ENCODE measurements at places on chromosomes 6 and 20.
A peak's percentile ranks its signal among the peaks of the same experiment; 100 is the strongest.

DNA sequence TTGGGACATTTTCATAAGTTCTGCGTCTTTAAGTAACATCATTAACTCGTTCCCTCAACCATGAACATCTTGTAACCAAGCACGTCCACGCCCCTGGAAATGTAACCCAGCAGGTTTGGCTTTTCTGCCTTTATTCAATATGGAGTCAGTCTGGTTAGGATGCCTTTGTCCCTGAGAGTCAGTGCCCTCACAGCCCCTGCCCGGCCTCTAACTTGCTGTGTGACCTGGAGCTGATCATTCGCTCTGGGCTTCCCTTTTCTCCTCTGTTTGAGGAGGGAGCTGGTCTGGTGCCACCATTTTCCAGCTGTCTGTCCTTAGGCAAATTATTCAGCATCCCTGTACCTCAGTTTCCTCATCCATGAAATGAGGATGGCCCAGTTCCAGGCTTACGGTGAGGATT, 26.5 kb upstream of the ANGPT4 start:
- no peak for DNase-seq

- no peak for DNase-seq
Observed at GRCh38 chr20:61497029-61497627, 245.1 kb downstream of the CDH4 start.

DNA sequence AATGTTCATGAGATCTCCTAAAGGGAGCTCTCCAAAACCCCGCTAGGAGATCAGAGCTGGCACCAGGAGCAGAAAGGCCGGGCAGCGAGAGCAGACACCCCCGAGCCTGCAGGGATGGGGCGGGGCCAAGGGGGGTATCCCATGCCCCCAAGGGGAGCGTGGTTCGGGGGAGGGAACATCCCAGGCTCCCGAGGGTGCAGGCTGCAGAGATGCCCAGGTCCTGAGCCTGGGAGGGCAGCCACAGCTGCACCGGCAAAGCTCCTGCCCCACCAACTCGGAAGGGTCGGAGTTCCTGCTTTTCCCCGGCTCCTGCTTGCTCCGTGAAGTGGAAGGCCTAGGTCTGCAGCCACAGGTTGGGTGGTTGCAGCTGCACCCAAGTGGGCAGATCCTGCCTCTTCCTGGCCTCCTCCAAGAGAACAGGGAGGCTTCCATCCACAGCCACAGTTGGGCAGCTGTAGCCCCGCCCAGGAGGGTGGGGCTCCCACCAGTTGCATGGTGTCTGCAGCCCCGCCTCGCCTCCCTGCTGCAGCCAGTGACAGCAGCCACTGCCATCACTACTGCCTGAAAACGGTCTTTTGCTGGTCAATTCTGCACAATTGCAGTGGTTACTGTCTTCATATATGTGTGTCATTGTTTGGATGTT, 13.4 kb upstream of the GMNN start:
- DNase-seq: no peak

- DNase-seq: no peak
Observed at GRCh38 chr20:50546729-50547314, 36.6 kb downstream of the PTPN1 start.

GRCh38 chr6:88115307-88115706, 50.8 kb downstream of the CNR1 start:
- no peak for DNase-seq

DNA sequence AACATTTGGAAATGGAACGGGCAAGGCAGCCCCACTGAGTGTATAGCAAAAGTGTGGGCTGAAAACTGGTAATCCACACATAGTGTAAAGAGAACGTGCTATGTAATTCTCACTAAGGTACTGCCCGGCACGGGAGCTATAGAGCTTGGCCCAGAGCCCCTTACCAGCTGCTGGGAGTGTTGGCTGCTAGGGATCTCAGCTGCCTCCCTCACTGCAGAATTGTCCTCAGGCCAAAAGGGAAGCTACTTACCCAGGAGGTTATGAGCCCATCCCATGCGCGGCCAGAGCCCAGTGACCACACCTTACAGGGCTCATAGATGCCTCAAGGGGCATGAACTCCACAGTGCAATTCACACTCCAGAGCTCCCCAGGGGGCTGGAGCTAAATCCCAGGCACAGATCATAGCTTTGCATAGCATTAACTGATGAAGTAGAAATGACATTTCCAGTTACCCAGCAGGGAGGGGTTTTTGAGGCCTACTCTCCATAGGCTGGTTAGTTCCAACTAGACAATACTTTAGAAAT, 56.8 kb downstream of the LINC00237 start:
- DNase-seq: no peak

DNA sequence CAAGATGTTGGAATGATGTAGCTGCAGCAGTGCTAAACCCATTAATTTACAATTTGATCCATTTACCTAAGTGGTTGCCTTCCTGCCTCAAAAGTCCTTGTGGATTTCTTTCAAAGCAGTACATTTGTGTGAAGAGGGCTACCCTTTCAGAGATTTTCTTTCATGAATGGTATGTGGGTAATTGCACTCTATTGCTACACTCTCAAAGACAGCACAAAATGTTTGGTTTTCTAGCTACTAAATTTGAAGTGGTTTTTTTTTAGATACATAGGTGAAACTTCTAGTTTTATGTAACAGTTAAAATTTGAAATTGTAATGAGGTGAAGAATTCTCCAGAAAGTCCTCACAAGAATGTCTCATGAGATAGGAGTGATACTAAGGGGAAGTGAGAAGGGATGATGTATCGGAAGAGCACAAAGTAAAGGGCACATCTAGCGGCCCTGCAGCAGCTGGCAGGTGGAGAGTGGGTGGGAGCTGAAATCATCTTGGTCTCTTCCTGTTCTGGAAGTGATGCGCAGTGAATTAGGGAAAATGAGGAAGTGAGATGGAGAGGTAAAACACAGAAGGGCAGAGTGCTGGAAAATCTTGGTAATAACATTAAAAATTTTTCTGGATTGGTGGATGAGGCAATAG, 236.8 kb upstream of the MAN1A1 start:
- DNase-seq: no peak

DNA sequence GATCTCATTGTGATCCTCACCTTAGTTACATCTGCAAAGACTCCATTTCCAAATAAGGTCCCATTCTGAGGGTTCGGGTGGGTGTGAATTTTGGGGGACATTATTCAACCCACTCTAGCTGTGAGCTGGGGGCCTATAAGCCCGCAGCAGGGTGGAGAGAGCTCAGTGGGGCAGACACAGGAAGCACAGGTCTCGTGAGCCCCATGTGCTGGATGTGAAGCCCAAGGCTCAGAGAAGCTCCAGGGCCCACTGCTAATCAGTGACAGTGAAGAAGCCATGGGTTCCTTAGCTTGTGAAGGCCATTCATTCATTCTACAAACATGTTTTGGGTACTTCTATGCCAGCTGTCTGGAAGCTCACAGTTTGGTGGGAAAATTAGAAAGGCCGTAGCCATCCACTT, 47.5 kb downstream of the CHMP4B start:
- no peak for DNase-seq

DNA sequence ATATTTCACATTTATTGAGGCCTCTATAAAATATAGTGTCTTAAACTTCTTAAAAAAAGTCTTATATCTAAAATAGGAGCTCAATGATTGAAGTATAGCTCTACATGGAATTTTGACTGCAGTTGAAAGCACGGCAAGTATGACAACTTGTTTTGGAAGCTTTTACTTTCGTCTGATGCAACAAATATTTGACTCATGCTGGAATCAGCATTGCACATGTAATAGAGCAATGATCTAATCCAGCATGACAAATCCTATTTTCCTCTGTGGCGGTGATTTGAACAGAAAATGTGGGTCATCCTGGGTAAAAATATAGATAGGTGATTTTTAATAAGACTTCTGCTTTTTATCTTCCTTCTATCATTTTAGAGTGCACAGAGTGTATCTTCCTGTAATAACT, 111.6 kb downstream of the TINAG start:
- no peak for DNase-seq

DNA sequence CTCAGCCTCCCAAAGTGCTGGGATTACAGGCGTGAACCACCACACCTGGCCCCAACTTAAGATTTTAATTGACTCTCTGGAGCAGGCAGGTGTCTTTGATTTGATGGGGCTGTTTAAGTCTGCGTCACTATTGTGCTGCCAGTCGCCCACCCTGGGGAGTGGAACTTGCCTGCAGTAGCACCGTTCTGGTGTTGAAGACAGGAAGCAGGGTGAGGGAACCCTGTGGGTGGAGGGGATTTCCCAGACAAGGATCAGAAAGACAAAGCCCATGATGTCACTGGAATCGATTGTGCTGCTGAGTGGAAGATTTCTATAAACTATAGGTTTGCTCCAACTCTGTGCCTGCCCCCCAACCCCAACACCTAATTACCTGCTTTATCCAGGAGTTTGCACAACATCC, 11.0 kb downstream of the ALDH8A1 start:
- peak; percentile 15 for DNase-seq

DNA sequence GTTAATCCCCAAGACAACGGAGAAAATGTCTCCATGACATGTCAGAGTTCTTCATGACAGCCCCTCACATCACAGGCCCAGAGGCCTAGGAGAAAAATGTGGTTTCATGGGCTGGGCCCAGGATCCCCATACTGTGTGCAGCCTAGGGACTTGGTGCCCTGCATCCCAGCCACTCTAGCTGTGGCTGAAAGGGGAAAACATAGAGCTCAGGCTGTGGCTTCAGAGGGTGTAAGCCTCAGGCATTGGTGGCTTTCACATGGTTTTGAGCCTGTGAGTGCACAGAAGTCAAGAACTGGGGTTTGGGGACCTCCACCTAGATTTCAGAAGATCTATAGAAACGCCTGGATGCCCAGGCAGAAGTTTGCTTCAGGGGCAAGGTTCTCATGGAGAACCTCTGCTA, 122.8 kb downstream of the FHL5 start:
- no peak for DNase-seq

DNA sequence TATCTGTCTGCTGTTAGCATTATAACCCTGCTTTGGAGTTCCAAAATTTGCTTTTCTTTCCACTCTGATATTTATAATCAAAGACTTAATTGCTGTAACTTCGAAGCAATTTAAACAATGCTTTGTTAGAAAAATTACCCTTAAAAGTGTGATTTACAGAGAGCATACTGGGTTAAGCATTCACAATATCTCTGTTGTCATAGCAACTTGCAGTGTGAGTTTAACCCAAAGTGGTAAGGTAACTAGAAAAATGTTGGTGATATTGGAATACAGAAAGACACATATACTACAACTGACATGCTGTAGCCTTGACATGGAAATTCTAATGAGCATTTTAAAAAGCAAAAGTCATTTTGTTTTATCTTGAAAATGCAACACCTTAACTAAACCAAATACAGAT, 70.4 kb upstream of the SMLR1 start:
- no peak for DNase-seq

GRCh38 chr6:30828027-30828962, 56.0 kb upstream of the DDR1 start:
- peak; percentile 56 for DNase-seq

- DNase-seq: no peak
Observed at GRCh38 chr6:87029711-87030314, 65.1 kb downstream of the CGA start.

DNA sequence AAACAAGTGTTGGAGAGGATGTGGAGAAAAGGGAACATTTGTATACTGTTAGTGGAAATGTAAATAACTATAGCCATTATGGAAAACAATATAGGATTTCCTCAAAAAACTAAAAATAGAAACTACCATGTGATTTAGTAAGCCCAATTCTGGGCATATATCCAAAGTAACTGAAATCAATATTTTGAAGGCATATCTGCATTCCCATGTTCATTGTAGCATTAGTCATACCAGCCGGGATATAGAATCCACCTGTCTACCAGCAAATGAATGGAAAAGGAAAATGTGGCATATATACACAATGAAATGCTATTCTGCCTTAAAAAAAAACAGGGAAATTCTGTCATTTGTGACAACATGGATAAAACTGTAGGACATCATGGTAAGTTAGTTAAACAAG, 15.3 kb upstream of the C6orf58 start:
- no peak for DNase-seq

GRCh38 chr6:144295211-144295610, 10.1 kb downstream of the UTRN start:
- DNase-seq: no peak

DNA sequence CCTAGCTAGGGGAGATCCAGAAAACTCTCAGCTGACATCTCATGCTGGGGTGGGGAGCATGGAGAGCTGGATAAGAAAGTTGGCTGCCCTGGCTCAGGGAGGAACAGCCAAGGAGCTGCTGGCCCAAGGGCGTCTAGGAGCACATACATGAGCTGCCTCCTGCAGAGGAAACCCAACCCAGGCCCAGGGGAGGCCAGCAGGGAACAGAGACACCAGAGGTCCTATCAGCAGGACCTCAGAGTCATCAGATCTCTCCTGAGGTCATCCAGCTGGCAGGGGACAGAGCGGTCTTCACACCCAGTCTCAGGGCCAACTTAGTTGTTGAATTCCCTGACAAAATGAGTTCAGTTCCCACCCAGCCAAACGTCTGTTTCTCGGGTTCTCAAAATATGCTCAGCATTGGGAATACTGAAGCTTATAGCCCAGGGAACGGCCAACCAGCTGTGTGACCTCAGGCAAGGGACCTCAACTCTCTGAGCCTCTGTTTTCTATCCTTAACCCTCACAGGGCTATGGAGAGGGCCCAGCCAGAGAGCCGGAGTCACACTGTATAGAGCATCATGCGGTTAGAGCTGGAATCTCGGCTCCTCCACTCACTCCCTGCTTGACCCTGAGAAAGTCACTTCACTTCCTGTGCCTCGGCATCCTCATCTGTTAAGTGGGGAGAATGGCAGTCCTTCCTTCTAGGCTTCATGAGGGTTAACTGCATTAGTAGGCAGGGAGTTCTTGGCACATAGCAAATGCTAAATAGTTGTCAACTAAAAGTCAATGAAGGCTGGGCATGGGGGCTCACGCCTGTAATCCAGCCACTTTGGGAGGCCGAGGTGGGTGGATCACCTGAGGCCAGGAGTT, 13.8 kb downstream of the ADA start:
- no peak for DNase-seq

- DNase-seq: no peak
Observed at GRCh38 chr20:50715694-50716093, 15.7 kb upstream of the PARD6B start.

GRCh38 chr6:166433096-166433495, 50.4 kb upstream of the MPC1 start:
- DNase-seq: no peak

- DNase-seq: no peak
Observed at GRCh38 chr6:144953552-144954240, 668.6 kb downstream of the UTRN start.

GRCh38 chr20:11267131-11267761, 593.4 kb upstream of the JAG1 start:
- DNase-seq: no peak

GRCh38 chr20:48128436-48128835, 343.2 kb upstream of the SULF2 start:
- no peak for DNase-seq

GRCh38 chr6:70957284-70957617, 391 bp upstream of the B3GAT2 start:
- DNase-seq: no peak

DNA sequence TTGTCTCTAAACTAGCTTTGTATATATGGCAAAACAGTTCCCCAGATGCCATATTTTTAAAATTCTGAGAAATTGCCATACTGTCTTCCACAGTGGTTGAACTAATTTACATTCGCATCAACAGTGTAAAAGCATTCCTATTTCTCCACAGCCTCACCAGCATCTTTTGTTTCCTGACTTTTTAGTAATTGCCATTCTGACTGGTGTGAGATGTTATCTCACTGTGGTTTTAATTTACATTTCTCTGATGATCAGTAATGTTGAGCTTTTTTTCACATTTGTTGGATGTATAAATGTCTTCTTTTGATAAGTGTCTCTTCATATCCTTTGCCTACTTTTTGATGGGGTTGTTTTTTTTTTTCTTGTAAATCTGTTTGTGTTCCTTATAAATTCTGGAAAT, 1222.7 kb upstream of the CITED2 start:
- DNase-seq: no peak
